ENCODE measurements at places on chromosomes 7 and 10. TPM values are rescaled to one million over a fixed set of nuclear protein-coding genes. Genes with fewer than 3 reads are reported as not detected.

DNA sequence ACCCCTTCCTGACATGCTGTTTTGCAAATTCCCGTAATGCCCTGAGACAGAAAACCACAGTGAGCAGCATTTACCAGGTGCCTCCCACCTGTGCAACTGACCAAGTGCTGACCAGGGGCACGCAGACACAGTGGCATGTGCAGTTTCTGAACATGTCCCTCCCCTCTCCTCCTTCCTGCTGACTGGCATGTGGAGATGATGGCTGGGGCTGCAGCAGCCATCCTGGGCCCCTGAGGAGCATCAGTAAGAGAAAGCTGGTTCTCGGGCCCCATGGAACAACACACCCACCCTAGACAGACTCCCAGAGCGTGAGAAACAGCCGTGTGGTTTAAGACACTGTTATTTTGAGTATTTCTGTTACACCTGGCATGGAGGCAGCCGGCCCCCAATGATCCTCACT lies 66.2 kb upstream of the PDGFA start:
- peak; percentile 22 for DNase-seq

GRCh38 chr10:31381171-31381570 lies 62.2 kb downstream of the ZEB1 start:
- no peak for DNase-seq

DNA sequence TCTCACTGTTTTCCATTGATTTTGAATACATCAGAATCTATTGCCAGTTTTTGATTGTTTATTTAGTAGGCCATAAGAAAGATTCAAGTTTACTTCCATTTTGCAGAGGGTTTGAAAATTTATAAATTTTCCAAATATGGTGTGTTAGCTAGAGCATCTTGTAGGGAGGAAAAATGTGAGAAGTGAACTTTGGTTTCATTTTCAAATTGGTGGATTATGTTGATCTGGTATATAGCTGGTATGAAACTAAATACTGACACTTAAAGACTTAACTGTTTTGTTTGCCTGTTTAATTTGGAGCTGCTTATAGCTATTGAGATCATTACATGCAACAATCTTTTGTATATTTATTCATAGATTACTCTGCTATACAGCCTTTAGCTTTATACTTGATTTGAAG lies 108.1 kb downstream of the ADAM22 start:
- no peak for DNase-seq

The MRPS24 gene
- 149 TPM for total RNA-seq

- peak; percentile 67 for DNase-seq
These were observed 127.5 kb downstream of the ABCA13 start for GRCh38 chr7:48298779-48299178.
